Small intestine (tissue), 16 donors: ENCODE measurements at places on chromosomes 1 and 21.
A peak's percentile ranks its signal among the peaks of the same experiment; 100 is the strongest.

- peak; percentile 28 for DNase-seq
These were observed 686 bp downstream of the MIIP start for GRCh38 chr1:12019858-12020509.

DNA sequence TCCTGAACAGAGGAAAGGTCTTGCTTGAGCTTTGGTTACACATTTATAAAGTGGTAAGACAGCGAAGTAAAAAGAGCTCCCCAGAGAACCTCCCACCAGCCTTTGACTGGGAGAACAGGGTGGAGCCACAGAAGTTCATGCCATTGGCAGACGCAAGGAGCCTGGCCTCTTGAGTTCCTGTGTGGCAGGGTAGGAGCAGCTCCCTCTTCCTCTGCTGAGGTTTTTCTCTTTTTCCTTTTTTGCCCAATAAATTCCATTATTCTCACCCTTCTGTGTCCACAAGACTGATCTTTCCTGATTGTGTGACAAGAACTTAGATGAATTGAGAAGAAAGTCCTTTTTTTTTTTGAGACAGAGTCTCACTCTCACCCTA is 4.3 kb downstream of the THEM4 start:
- DNase-seq: peak; percentile 48

GRCh38 chr21:42051788-42052187 is 19.3 kb upstream of the UMODL1 start:
- DNase-seq: no peak

GRCh38 chr1:50527249-50527986 is 104.2 kb upstream of the DMRTA2 start:
- DNase-seq: peak; percentile 69

- DNase-seq: peak; percentile 18
These were observed 29.0 kb downstream of the BACE2 start for GRCh38 chr21:41196993-41197392.

DNA sequence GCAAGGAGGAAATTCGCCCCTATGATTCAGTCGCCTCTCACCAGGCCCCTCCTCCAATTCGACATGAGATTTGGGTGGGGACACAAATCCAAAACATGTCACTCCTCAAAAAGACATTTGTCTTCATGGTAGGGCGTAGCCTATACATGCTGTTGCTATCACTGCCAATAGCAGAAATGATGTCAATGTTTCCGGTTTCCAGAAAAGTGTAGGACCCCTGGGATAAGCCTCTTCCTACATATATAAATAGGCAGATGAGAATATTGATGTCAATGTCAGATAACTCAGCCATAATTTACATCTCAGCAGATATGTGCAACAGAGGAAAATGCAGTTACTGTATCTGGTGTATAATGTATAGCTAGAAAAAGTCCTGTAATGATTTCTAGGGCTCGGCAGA is 16.7 kb downstream of the LRRC3 start:
- DNase-seq: no peak

GRCh38 chr1:201673093-201673492 is 134.2 kb downstream of the NAV1 start:
- no peak for DNase-seq

DNA sequence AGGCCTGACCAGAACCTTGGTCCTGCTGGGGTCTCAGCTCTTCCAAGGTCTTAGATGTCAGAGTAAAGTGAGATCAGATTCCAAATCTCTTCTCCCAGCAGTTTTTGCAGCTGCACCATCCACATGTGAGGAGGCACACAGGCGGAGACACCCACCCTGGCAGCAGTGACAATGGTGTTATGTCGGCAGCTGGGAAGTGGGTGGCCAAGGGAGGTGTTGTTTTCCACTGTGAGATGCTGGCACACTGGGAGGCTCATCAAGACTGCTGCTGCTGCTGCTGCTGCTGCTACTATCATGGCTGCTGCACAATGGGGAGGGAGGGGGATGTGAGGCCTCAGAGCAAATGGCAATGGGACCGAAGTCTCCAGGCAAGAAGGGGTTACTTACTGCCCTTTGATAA is 23.6 kb downstream of the CAMK2N1 start:
- DNase-seq: no peak

- no peak for DNase-seq
These were observed 134.9 kb upstream of the B3GALT2 start for GRCh38 chr1:193321242-193321840.

- DNase-seq: no peak
These were observed 18.9 kb upstream of the MEAF6 start for GRCh38 chr1:37533317-37534093.

- DNase-seq: no peak
These were observed 104.9 kb upstream of the SOD1 start for GRCh38 chr21:31554511-31555022.

DNA sequence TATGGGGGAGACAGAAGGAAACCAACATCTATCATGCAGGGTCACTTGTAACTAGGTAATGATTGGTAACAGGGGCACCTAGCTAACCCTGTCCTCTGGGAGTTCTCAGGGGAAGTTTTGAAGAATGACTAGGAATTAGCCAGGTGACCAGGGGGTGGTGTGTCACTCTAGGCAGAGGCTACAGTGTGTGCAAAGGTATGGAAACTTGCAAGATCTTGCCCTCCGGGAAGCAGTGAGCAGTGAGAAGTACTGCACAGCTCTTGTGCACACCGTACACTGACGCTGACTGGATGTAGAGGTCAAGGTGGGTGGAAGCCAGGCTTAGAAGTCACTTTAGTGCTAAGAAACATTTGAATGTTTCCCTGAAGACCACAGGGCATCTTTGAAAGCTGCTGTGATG is 62.9 kb upstream of the LMO4 start:
- no peak for DNase-seq

GRCh38 chr1:216563087-216563486 is 139.8 kb upstream of the USH2A start:
- no peak for DNase-seq

DNA sequence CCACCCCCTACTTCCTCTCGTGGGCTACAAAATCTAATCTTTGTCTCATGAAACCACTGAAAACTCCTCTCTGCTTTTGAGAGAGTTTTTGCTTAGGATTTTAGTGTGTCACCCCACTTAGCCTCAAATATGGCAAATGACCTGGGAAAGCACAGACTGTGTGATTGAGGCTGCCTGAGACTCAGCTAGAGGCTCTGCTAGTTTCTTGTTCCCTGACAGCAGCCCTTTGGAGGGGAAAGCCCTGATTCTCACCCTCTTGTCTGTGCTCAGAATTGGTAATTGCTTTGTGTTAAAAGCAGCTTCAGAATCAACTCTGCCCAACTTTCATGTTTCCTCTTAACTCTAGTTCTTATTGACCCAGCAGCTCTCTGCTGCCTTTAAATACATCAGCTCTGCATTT is 85.6 kb upstream of the ZP4 start:
- no peak for DNase-seq

- DNase-seq: no peak
These were observed 3.4 kb upstream of the CSF3R start for GRCh38 chr1:36486093-36486438.

DNA sequence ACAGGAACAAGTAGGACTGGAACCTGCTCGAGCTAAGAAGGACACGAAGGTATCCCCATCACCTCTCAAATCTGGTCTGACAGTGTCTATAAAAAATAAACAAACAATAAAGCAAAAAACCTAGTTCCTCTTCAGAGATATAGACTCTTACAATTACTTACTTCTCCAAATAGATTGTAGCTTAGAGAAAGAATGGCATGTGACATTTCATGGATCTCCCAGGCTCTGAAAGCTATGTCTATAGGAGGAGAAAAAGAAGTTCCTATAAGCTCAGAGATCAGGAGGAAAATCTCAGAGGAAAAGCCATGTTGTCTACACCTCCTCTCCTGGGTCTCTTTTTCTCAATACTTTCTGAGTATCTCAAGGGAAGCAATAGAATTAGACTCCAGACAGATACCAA is 12.3 kb upstream of the OR10J5 start:
- no peak for DNase-seq

- DNase-seq: no peak
These were observed 28.4 kb downstream of the WDR4 start for GRCh38 chr21:42850866-42851391.

DNA sequence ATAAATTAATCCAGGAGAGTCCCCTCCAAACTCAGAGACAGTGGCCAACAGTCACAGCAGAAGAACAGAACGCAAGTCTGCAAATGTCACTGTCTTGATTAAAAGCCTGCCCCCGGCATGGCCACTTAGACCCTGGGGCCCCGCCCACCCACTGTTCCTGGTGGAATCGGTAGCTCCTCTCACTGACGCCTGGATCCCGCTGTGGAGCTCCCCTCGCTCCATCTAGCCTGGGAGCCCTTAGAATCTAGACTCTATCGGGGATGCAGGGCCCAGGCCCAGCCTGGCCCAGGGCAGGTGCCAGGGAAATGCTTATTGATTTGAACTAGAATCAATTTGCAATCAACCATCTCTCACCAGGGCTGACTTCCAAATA is 21.4 kb upstream of the PLEKHG5 start:
- DNase-seq: no peak

- no peak for DNase-seq
These were observed 403.7 kb downstream of the LTN1 start for GRCh38 chr21:28588997-28589396.

DNA sequence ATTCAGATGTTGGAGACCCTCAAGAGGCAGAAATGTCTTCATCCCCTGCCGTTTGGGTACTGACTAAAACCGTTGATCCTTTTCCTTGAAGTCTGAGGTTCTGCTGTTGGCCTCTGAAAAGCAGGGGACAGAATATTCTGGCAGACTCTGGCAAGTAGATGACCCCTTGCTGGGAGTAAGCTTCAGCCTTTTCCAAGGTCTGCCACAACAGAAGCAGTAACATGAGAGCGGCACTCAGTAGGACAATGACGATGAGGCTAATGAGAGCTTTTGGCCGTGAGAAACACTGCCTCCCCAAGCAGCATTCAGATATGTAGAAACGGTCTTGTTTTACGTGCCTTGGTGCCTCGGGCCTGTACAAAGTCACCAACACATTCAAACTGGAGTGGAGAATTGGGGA is 143.7 kb downstream of the ST6GALNAC5 start:
- DNase-seq: no peak

- no peak for DNase-seq
These were observed 31.4 kb downstream of the CAMK1G start for GRCh38 chr1:209614906-209615305.

- no peak for DNase-seq
These were observed 371.2 kb downstream of the NPHP4 start for GRCh38 chr1:5620997-5621396.

DNA sequence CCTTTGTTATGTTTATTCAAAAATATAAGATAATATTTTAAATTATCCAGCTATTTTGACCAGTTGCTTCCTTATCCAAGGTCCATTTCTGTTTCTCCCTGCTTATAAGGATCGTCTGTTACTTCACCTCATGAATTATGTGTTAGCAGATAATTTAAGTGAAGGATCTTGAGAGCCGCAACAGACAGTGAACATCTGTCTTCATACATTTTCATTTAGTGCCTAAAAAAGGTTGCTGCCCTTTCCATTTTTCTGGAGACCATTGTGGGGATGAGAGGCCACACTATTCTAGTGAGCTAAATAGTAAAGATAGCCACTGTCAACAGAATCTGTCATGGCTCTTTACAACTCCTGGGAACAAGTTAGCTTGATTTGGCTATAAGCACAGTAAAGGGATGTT is 154.0 kb downstream of the CLEC20A start:
- DNase-seq: no peak

DNA sequence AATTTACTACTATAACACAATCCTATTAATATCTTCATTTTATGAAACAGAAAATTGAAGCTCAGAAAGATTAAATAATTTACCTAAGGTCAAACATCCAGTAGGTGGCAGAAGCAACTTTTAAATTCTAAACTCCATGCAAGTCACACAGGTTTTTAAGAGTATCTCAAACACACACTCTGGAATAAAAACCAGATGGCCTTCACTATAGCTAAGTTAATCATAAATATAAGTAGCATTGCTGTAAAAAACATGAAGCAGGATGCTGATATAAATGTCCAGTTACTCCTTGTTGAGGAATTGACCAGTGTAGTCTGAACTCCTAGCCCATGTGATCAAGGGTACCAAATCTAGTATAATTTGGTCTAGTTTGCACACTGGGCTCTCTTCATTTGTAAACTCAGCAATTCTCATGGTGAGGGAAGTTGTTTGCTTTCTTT is 9.4 kb upstream of the FMO3 start:
- DNase-seq: peak; percentile 51

- DNase-seq: no peak
These were observed 459.0 kb downstream of the SIPA1L2 start for GRCh38 chr1:232170909-232171308.

- no peak for DNase-seq
These were observed 1260.6 kb upstream of the ADGRL2 start for GRCh38 chr1:80540149-80540548.

DNA sequence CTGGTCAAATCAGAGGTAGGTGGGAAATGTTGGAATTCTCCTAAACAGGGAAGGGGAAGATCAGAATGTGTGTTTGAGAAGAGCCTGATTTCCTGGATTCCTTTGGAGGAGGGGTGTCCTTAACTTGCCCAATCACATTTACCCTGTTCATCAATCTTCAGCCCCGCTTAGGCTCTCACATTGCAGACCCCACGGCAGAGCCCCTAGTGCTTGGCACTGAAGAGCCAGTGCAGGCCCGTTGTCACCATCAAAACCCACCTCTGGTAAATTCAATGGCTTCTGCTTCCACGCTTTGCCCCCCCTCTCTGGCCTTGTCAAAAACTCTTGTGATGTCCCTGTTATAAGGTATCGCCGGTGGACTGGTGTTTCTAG is 2.3 kb downstream of the AGPAT3 start:
- no peak for DNase-seq

- no peak for DNase-seq
These were observed 1.2 kb downstream of the AK5 start for GRCh38 chr1:77282866-77283539.

DNA sequence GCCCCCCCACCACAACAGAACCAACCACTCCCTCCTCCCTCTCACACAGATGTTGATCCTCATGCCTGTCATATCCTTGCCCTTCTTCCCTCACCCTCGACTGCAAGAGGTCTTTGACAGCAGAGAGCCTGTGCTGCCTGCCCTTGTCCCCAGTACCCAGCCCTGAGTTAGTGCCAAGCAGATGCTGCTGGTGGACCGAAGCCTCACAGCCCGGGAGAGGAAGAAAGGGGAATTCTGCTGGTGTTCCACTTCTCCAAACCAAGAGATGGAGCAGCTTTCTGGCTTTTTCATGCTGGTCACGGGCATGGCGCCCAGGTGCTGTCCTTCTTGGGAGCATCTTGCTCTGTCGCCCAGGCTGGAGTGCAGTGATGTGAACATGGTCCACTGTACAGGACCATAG is 69.1 kb downstream of the SLC66A1 start:
- DNase-seq: no peak

DNA sequence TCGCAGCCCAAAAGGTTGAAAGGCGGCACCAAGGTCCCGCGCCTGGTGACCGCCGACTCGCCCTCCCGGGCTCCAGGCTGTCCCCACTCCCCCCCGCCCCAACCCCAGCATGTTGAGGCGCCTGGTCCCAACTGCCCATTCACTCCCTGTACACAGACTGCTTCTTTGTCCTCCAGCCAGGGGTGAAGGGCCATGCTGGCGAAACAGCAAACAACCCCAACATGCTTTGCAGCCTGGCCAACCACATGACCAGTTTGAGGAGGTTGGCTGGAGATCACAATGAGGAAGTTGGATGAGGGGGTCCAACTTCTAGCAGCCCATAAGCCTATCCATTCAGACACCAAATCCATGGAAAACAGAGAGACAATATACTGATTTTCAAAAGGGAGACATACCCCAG is 13.5 kb downstream of the PDE9A start:
- DNase-seq: no peak

GRCh38 chr1:168159251-168159650 is 19.5 kb upstream of the TIPRL start:
- DNase-seq: no peak
